Sigmoid colon (tissue), 7 donors: ENCODE measurements at places on chromosomes 5 and 9. TPM values are rescaled to one million over a fixed set of nuclear protein-coding genes. Genes with fewer than 3 reads are reported as not detected.

DNA sequence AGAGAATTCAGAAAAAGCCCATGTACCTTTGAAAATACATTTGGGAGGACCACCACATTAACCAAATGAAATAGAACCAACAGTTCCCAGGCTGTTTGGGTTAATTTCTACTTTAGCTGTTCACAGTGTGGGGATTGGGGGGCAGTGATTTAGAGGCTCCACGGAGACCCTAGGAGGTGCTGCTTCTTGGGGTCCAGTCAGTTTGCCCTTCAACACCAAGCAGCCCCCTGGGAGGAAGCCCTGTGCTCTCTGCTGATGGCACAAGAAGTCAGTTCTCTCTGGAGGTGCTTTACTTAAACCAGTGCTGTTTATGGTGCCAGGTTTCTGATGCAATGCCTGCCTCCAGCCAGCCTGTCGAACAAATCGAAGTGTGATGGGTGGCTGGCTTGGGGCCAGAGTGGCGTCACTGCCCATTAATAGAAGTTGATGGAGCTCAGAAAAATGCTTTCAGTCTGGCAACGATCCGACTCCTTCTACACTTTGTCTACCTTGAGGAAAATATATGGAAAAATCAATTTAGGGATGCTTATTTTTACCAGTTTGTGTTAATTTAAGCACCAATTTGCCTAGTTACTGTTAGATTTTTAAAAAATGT, 134.0 kb downstream of the SNX18 start:
- peaks cover 19% of the 10 kb centered on the region for H3K4me1 ChIP-seq
- no peak overlapping the region for H3K4me3 ChIP-seq
- no peak overlapping the region for H3K27ac ChIP-seq
- H3K27me3 ChIP-seq: no peaks in the 10 kb centered on the region

Gene PCDHGA3
- polyA plus RNA-seq: not detected

DNA sequence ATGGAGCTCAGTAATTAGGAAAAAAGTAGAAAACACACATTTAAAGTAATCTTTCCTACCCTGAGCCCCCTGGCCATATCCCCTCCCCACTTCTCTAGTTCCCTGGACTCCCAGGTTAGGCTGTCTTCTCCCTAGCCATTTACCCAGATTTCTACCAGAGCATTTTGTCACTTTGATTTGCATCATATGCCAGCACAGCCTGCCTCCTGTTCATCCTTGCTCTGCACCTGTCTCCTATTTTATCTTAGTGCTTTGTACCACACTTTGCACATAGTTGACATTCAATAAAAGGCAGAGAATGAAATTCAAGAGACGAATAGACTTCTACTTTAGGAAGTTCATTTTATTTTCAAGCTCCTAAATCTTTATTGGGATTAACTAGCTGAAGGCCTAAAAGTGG, 344.5 kb downstream of the EBF1 start:
- no peaks in the 10 kb centered on the region for H3K4me1 ChIP-seq
- no peak overlapping the region for H3K4me3 ChIP-seq
- no peaks in the 10 kb centered on the region for H3K36me3 ChIP-seq
- H3K27ac ChIP-seq: peak overlapping the region; percentile 17
- no peak for DNase-seq
- H3K27me3 ChIP-seq: no peaks in the 10 kb centered on the region

DNA sequence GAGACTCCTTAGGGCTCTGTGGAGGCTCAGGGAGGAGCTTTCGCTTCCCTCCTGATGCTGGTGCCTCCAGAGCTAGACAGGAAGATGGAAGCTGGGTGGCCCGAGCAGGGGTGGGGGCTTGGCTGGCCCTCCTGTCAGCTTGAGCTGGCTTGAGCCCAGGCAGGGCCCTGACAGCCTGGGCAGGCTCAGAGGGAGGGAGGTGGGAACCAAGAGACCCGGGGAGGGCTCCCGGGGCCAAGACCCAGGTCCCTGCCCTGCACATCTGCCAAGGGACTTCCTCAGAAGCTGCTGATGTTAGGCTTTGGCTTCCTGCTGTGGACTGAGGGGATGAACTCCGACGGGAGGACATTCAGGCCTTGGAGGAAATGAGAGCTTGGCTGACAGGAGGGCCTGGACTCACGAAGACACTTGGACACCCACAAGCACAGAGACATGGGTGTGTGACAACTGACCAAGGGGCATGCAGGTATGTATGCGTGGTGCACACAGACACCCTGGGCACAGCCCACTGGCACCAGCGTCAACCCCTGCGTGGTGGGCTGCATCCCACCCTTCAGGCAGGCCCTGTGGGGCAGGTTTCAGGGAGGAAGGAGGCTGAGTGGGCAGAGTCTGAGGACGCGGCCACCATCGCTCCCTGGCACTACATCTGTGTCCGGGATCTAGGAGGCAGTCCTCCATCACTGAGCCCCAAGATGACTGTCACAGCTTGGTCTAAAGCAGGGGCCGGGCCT, 1.7 kb upstream of the LTC4S start:
- H3K36me3 ChIP-seq: no peaks in the 10 kb centered on the region
- no peak overlapping the region for H3K4me3 ChIP-seq
- DNase-seq: peak; percentile 73
- no peaks in the 10 kb centered on the region for H3K4me1 ChIP-seq
- H3K27me3 ChIP-seq: no peaks in the 10 kb centered on the region
- H3K27ac ChIP-seq: no peak overlapping the region

Gene FNBP1
- 39.0 TPM for polyA plus RNA-seq

Gene PIP5KL1
- not detected for polyA plus RNA-seq

DNA sequence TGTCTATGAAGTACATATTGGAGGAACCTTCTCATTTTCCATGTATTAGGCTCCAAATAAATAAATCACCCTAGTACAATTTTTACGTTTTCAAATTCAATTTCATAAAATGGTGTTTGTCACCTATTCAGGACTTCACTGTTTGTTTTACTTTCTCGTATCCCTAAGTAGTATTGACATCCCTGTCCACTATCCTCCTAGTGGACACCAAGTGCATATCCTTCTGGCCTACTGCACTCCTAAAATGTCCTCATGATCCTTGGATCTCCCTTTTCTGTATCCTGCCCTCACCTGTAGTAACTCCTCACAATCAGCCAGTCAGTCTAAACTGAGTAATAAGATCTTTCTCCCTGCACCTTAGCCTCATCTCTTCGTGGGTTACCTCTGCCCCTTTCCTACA, 539.9 kb downstream of the DMRTA1 start:
- no peaks in the 10 kb centered on the region for H3K4me1 ChIP-seq
- H3K27ac ChIP-seq: no peak overlapping the region
- H3K4me3 ChIP-seq: no peak overlapping the region
- no peaks in the 10 kb centered on the region for H3K36me3 ChIP-seq

GRCh38 chr9:20472342-20473045, 149.8 kb downstream of the MLLT3 start:
- H3K27ac ChIP-seq: no peak overlapping the region
- H3K36me3 ChIP-seq: no peaks in the 10 kb centered on the region
- no peaks in the 10 kb centered on the region for H3K27me3 ChIP-seq
- H3K4me1 ChIP-seq: peaks cover 32% of the 10 kb centered on the region

GRCh38 chr5:54285686-54286085, 24.7 kb downstream of the ARL15 start:
- H3K4me3 ChIP-seq: no peak overlapping the region
- no peaks in the 10 kb centered on the region for H3K36me3 ChIP-seq
- DNase-seq: no peak
- no peaks in the 10 kb centered on the region for H3K4me1 ChIP-seq
- no peak overlapping the region for H3K27ac ChIP-seq

DNA sequence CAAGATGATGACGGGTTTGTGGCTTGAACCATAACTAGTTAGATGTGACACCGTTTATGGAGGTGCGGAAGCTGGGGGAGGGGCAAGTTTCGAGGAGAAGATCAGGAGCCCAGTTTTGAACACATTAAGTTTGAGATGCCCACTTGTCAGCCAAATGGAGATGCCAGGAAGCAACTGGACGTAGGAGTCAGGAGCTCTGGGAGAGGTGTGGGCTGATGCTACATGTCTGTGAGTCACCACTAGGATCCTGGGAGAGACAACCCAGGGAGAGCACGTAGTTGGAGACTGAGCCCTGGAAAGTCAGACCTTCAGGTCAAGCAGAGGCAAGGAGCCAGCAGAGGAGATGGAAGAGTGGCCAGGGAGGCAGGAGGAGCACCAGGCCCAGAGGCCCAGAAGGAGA, 48.8 kb upstream of the SLC25A51 start:
- peak overlapping the region; percentile 74 for H3K27ac ChIP-seq
- no peaks in the 10 kb centered on the region for H3K4me1 ChIP-seq
- no peaks in the 10 kb centered on the region for H3K27me3 ChIP-seq
- peaks cover 4% of the 10 kb centered on the region for H3K36me3 ChIP-seq
- H3K4me3 ChIP-seq: no peak overlapping the region
- no peak for DNase-seq

- no peaks in the 10 kb centered on the region for H3K27me3 ChIP-seq
- H3K36me3 ChIP-seq: no peaks in the 10 kb centered on the region
- H3K27ac ChIP-seq: no peak overlapping the region
- no peaks in the 10 kb centered on the region for H3K4me1 ChIP-seq
- DNase-seq: no peak
Observed at GRCh38 chr5:10214041-10214440, 35.6 kb downstream of the ATPSCKMT start.

DNA sequence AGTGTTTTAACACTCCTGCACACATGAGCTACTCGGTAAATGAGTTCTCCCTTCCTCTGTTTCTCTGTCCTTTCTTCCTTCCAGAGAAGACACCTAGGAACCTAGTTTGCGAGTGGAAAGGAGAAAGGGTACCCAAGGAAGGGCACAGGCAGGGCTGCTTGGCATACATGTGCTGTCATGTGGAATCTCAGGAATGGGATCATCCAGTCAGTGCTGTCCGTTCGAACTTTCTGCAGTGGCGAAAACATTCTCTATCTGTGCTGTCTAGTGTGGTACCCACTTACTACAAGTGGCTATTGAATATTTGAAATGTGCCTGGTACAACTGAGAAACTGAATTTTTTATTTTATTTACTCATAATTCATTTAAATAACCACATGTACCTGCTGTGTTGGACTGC, 28.0 kb downstream of the NLN start:
- H3K27ac ChIP-seq: no peak overlapping the region
- no peaks in the 10 kb centered on the region for H3K4me1 ChIP-seq
- no peaks in the 10 kb centered on the region for H3K36me3 ChIP-seq

DNA sequence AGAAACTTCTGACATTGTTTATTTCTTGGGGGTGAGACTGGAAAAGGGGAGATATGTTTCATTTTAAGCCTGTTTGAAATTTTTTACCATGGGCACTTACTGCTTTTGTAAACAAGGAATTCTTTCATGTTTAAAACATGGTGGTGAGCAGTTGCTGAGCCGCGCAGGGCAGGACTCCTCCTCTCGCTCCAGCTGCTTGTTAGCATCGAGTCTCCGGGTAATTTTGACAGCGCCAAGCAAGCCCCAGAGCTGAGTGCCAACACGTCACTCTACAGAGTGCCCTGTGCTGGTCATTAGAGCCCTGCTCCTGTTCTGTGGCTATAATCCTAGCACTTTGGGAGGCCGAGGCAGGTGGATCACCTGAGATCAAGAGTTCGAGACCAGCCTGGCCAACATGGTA, 116.5 kb upstream of the MSX2 start:
- H3K27me3 ChIP-seq: peaks cover 4% of the 10 kb centered on the region
- no peak overlapping the region for H3K27ac ChIP-seq
- H3K4me1 ChIP-seq: no peaks in the 10 kb centered on the region

- H3K27me3 ChIP-seq: no peaks in the 10 kb centered on the region
- H3K36me3 ChIP-seq: no peaks in the 10 kb centered on the region
- no peaks in the 10 kb centered on the region for H3K4me1 ChIP-seq
- no peak overlapping the region for H3K4me3 ChIP-seq
- no peak for DNase-seq
Observed at GRCh38 chr9:6068983-6069382, 53.6 kb upstream of the RANBP6 start.

DNA sequence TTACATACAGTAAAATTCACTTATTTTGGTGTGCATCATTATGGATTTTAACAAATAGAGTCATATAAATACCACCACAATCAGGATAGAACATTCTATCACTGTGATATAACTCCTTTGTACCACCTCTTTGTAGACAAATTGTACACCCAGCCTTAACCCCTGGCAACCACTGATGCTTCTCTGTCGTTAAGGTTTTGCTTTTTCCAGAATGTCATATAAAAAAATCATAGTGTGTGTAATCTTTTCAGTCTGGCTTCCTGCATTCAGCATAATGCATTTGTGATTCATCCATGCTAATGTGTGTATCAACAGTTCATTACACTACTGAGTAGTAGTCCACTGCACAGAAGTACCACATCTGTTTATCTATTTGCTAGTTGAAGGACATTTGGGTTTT, 81.2 kb downstream of the ARSB start:
- no peaks in the 10 kb centered on the region for H3K4me1 ChIP-seq
- H3K4me3 ChIP-seq: no peak overlapping the region
- no peak for DNase-seq
- no peak overlapping the region for H3K27ac ChIP-seq
- H3K27me3 ChIP-seq: no peaks in the 10 kb centered on the region
- no peaks in the 10 kb centered on the region for H3K36me3 ChIP-seq

DNA sequence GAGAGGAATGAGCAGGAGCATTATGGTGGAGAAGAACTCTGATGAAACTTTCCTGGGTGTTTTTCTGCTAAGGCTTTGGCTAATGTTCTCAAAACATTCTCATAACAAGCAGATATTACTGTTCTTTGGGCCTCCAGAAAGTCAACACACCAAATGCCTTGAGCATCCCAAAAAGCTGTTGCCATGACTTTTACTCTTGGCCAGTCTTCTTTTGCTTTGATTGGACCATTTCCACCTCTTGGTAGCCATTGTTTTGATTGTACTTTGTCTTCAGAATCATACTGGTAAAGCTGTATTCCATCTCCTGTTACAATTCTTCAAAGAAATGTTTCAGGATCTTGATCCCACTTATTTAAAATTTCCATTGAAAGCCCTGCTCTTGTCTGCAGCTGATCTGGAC, 139.6 kb downstream of the MAN2A1 start:
- H3K36me3 ChIP-seq: peaks cover 15% of the 10 kb centered on the region
- no peak for DNase-seq
- H3K4me3 ChIP-seq: no peak overlapping the region
- no peaks in the 10 kb centered on the region for H3K4me1 ChIP-seq

GRCh38 chr5:144189800-144190429, 19.2 kb downstream of the KCTD16 start:
- no peaks in the 10 kb centered on the region for H3K4me1 ChIP-seq
- H3K27me3 ChIP-seq: no peaks in the 10 kb centered on the region
- no peak overlapping the region for H3K27ac ChIP-seq
- DNase-seq: no peak

- H3K36me3 ChIP-seq: no peaks in the 10 kb centered on the region
- no peak overlapping the region for H3K27ac ChIP-seq
- no peak overlapping the region for H3K4me3 ChIP-seq
- no peaks in the 10 kb centered on the region for H3K4me1 ChIP-seq
- H3K27me3 ChIP-seq: no peaks in the 10 kb centered on the region
Observed at GRCh38 chr9:19136129-19136528, 8.8 kb upstream of the PLIN2 start.

GRCh38 chr5:127418367-127418766, 99.1 kb upstream of the PRRC1 start:
- DNase-seq: no peak
- H3K4me3 ChIP-seq: no peak overlapping the region
- H3K36me3 ChIP-seq: no peaks in the 10 kb centered on the region

- no peaks in the 10 kb centered on the region for H3K36me3 ChIP-seq
- no peak overlapping the region for H3K27ac ChIP-seq
- no peaks in the 10 kb centered on the region for H3K27me3 ChIP-seq
- no peaks in the 10 kb centered on the region for H3K4me1 ChIP-seq
- DNase-seq: no peak
- H3K4me3 ChIP-seq: no peak overlapping the region
Observed at GRCh38 chr5:171649075-171649401, 136.6 kb upstream of the SMIM23 start.

Gene ACSL6
- not detected for polyA plus RNA-seq

- no peak for DNase-seq
- no peaks in the 10 kb centered on the region for H3K4me1 ChIP-seq
- no peak overlapping the region for H3K27ac ChIP-seq
Observed at GRCh38 chr9:16501726-16502125, 368.7 kb downstream of the BNC2 start.
